NCI-H82 (cell line): ENCODE measurements at places on chromosomes 12 and 14.

- DNase-seq, result no peak
Measured at GRCh38 chr14:47435331-47435965, 240.0 kb downstream of the MDGA2 start.

- DNase-seq, result no peak
Measured at GRCh38 chr14:64878837-64879634, 671 bp downstream of the SPTB start.

DNA sequence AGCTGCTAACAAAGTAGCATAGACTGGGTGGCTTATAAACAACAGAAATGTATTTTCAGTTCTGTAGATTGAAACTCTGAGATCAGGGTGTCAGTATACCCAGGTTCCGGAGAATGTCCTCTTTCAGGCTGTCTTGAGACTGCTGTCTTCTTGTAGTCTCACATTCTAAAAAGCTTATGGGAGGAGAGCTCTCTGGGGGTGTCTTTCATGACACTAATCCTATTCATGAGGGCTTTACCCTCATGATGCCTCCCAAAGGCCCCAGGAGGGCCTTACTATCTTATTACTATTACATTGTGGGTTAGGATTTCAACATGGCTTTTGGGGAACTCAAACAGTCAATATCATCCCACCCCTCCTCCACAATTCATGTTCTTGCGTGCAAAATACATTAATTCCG, 94.3 kb downstream of the AEBP2 start:
- DNase-seq, result peak; percentile 12

GRCh38 chr12:42145552-42146215, 1.0 kb upstream of the GXYLT1 start:
- DNase-seq, result peak; percentile 56

GRCh38 chr12:72286526-72286925, 14.4 kb downstream of the TRHDE start:
- DNase-seq, result no peak

- no peak for DNase-seq
Measured at GRCh38 chr14:105889666-105890473, 363.5 kb downstream of the TMEM121 start.

DNA sequence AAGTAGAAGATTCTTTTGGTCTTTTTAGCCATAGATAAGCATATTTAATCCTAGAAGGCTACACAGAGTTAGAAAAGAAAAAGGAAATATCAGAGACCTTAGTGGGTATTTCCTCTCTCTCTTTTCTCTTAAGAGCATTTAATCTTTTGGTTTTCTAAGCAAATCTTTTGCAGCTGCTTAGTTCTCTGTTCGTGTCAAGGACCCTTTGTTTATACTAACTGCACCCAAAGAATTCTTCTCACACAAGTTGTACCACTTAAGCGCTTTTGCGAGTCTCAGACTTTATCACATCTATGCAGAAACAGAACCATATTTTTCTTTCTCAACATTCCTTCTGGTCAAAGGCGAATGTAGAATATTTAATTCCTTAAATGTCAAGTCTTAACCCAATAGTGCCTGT, 17.9 kb upstream of the NID2 start:
- no peak for DNase-seq

DNA sequence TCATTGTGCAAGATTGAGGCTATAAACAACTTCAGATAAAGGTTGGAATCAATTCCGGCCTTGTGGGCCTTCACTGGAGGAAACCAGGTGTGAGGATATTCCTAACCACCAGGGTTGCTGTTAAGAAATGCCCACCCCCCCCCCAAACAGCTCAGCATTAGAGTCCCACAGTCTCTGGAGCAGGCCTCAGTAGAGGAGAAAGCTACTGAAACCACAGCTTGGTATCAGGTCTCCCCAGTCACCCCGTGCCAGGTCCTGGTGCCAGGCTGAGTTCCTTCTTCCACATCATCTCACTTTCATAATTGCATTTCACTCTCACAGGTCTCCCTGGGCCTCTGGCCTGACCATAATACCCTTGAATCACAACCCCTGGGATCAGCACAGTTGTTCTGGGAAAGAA, 12.5 kb downstream of the GALNT6 start:
- no peak for DNase-seq

DNA sequence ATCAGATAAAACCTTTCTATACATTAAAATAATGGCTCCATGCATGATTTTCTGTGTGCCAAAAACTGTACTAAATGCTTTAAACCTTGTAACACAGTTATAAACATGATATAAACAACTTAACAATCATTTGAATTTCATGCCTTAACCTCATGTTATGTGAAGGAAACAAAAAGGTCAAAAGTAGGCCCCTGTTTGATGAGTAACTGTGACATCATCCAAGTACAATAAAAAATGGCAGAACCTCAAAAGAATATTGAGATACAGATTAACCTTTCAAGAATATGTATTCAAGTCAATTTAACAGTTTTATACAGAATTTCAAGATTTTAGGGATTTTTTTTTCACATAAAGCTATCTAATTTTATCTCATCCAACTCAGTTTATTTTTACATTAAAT, 310.7 kb upstream of the DCN start:
- no peak for DNase-seq

DNA sequence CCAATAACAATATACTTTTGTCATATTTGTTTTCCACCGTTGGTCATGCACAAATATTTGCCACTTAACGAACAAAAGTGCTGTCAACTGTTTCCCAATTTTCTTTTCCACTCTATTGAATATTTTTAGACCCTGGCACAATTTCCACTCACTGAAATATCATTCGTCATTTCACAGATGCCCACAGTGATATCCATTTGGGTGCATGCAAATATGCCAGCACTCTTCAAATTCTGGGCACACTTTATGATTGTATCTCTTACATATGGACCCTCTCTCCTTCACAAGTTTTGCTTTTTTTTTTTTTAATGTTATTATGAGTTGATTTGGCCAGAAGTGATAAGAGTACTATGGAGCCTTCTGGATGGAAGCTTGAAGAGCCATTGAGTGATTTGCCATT, 1557.3 kb upstream of the FLRT2 start:
- no peak for DNase-seq

DNA sequence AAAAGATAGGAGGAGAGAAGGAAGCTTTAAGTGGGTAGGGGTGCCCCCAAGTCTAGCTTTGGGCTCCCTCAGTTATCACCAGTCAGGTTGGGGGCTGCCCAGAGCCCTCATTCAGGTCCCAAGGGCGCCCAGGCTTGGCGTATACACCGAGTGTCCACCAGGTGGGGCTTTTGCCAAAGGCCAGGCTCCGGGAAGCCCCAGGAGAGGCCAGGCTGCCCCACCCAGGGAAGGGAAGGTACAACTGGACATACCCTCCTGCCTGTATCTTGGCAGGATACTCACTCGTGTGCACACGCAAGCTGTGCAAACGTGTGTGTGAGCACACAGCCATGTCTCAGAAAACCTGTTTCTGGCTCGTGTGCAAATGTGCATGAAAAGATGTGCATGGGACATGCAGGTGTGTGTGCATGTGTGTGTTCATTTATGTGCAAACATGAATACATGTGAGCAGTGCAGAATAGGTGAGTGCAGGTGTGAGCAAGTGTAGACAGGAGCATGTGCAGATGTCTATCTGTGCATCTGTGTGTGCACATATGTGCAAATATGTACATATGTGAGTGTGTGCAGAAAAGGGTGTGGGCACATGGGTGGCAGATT, 103.9 kb upstream of the MYL2 start:
- peak; percentile 89 for DNase-seq

DNA sequence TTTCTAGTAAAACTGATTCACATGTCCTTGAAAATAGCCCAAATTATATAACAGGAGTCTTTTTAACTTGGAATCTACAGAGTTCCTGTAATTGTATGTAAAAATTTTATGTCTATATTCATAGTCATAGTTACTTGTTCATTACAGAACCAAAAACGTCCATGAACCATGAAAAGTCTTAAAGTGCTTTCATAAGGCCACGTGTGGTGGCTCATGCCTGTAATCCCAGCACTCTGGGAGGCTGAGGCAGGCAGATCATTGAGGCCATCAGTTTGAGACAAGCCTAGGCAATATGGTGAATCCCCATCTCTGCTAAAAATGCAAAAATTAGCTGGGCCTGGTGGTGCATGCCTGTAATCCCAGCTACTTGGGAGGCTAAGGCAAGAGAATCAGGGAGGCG, 48.4 kb downstream of the GALNT4 start:
- no peak for DNase-seq

DNA sequence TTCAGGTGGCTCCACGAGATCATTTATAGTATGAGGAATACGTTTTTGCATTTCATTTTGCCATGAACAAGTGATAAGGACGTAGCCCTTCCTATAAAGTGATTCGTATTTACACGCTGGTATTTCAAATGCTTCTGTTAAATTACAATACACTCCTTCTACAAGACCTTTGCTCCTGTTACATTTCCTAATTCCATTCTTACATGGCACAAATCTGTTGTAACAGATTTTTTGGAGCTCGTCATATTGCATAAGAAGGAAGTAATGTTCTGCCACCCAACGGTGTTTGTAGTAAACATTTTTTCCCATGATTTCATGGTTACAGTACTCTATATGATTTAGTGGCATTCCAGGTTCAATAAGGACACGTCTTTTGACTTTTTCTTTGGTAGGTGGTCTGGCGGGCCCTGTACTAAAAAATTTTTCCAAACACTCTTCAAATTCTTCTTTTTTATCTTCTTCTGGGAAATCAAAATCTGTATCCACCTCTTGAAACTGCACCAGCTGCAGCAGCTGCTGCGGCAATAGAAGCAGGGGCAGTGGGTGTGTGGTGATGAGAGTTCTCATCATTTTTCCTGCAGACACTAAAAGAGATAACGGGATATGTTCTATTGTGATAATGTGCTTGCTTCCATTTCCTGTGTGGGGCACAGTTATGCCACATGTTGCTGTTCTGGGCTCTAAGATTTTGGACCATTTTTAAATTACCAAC, 4.2 kb downstream of the RNASE9 start:
- no peak for DNase-seq

DNA sequence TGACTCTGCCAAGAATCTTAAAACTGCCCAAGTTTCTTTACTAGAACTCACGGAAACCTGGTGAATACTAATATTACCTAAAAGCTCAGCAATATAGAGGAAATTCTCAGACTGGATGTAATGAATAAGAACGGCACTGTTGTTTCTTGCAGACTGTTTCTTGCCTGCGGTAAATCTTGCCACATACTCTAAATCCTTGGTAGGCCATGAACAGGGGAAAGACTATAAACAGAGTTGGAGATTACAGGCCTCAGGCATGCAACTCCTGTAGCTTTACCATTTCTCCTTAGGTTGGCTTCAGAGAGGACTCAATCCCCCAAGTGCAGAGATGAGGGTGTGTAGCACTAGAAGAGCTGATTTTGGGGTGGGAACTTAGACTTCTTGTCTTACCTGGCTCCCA, 1.1 kb downstream of the ALDH6A1 start:
- no peak for DNase-seq

DNA sequence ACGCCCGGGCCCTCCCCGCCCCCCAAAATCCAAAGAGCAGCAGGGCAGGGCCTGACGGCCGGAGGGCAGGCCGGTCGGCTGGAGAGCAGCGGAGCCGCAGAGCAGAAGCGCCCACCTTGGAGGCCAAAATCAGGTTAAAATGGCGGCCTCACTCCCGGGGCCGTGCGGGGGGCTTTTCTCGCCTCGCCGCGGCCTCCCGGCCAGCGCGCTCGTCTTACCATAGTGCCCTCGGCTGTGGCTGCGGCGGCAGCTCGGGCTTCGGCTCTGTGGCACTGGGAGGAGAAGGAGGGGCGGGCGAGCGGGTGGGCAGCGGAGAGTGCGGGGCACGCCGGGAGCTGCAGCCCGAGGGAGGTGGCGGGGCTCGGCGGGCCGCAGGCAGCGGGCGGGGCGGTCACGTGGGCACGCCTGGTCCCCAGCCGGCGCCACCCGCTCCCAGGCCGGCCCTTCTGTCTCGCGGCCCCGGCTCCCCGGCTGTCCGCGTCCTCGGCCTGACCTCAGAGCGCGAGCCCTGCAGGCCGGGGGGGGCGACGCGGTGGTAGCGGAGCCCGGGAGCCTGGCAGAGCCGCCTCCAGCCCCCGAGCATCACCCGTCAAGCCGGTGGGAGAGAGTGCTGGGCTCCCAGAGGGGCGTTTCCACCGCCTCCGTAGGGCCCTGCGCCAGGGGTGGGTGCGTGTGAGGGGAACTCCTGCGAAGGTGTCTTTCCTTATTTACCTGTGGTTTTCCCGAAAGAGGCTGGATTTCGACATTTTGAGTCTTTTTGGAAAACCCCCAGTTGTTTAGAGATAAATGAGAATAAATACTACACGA, at the start of gene CFL2:
Gene CFL2, minus strand, starts transcription at position 274 of the 807 bp plus-strand sequence. Its CDS starts 53 bp downstream, at position 221.
- peak; percentile 90 for DNase-seq

- no peak for DNase-seq
Measured at GRCh38 chr14:59704054-59704645, 127.5 kb upstream of the CCDC175 start.

GRCh38 chr12:11689591-11690186, 40.2 kb downstream of the ETV6 start:
- peak; percentile 58 for DNase-seq

GRCh38 chr14:52402812-52403526, 88.9 kb downstream of the PTGER2 start:
- DNase-seq, result no peak

DNA sequence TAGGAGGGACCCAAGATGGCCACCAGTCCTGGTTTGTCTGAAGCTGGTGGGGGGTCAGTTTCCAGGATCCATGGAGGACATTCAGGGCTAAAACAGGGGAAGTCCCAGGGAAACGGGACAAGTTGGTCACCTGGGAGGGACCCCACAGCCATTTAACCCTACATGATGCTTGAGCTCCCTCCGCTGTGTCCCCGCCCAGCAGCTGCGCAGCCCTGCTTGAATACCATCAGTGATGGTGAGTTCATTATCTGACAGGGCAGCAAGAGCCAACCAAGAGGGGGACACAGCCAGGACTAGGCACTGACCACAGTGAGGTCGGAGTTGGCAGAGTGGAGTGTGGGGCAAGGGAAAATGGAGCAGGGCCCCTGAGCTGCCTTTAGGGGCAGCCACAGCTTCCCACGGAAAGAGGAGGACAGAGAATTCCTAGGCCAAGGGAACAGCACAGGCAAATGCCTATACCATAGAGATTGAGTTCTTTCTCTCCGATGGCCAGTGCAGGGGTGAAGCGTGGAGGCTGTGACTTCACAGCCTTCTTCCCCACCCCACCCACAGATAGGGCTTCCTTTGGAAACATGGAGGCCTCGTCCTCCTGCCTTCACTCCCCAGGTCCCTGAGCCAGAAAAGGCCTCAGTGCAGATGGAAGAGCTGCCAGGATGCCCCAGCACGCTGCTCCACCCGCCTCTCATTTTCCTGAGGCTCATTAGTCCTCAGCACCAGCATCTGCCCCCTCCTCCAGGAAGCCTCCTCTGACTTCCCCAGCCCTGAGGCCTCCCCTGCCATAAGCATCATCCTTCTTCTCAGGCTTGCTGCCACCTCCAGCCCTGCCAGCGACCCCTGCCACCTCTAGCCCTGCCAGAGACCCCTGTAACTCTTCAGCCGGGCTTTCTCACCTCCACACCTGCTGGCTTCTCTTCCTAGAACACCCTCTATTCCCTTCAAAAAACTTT, 51.4 kb downstream of the CYP46A1 start:
- no peak for DNase-seq

- DNase-seq, result no peak
Measured at GRCh38 chr14:50242566-50243310, 11.4 kb upstream of the SOS2 start.

- DNase-seq, result peak; percentile 76
Measured at GRCh38 chr14:100391724-100392123, 68.6 kb downstream of the SLC25A47 start.

GRCh38 chr12:47370421-47370820, 290.7 kb upstream of the AMIGO2 start:
- DNase-seq, result no peak

GRCh38 chr12:52244615-52244994, 11.6 kb downstream of the KRT7 start:
- no peak for DNase-seq
